ENCODE measurements at places on chromosomes 7 and 10.

DNA sequence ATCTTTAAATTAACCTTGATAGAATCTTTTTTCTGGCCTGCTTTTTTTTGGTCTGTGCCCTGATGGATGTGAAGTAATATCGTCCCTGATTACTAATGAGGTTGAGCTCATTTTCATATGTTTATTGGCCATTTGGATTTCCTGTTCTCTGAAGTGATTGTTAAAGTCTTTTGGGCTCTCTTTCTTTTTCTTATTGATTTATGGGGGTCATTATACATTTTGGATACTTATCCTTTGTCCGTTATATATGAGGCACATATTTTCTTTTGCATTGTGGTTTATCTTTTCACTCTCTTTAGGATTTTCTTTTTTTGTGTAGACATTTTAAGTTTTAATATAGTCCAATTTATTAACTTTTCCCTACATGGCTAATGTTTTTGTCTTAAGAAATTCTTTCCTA is 12.6 kb downstream of the SLK start:
- DNase-seq: no peak

DNA sequence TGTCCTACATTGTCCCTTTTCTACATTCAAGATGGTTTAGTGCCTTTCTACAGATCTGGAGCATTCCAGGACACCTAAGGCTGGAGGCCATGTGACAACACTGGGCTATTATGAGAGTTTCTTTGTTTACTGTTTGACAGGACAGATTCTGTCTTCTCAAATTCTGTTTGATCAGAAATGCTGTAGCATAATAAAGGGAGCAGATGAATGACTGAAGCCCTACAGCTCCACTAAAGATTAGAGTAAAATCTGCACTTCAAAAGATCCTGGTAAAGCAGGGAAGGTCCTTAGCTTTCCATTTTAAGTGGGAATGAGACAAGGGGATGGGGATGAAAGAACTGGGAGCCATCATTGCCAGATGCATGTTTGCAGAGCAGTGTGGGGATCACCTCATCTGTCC is 38.4 kb downstream of the TMEM229A start:
- no peak for DNase-seq

DNA sequence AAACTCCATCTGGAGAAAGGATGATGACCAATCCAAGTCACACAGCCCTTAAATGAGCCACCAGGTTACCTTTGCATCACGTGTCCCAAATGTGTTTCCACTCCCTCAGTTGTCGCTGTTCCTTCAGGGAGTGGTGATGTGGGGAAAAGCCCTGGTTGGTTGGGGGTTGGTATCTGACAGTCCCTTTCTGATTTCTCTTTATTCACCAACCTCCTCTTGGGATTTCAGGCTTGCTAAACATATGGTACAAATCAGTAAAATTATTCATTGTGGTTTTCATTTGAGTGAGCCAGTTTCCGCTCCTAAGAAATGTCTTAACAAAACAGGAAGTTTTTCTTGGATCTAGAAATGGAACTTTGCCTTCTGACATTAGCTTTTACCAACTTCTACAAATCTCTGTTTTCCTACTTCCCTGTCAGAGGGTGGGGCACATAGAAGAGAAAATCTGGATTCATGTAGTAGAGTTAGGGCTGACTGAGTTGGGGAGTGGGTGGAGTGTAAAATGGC is 40.0 kb upstream of the KMT2E start:
- DNase-seq: no peak

DNA sequence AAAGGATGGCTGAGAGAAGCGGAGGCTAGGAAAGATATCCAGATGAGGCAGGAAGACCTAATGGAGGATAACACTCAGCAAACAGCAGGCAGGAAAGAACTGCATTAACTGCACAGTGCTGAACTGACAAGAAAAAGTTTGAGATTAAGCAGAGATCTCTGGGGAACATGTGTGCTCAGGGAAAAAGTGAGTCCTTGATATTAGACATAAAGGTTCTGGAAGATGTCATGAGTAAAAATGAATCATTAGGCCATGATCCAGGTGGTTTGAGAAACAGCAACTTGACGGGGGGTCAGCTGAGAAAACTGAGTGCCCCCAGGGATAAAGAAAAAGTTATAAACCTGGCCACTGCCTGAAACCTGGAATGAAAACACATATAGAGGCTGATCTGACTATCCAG is 27.3 kb upstream of the ANK3 start:
- DNase-seq: no peak

GRCh38 chr7:31137234-31137633 is 85.1 kb downstream of the ADCYAP1R1 start:
- DNase-seq: no peak

DNA sequence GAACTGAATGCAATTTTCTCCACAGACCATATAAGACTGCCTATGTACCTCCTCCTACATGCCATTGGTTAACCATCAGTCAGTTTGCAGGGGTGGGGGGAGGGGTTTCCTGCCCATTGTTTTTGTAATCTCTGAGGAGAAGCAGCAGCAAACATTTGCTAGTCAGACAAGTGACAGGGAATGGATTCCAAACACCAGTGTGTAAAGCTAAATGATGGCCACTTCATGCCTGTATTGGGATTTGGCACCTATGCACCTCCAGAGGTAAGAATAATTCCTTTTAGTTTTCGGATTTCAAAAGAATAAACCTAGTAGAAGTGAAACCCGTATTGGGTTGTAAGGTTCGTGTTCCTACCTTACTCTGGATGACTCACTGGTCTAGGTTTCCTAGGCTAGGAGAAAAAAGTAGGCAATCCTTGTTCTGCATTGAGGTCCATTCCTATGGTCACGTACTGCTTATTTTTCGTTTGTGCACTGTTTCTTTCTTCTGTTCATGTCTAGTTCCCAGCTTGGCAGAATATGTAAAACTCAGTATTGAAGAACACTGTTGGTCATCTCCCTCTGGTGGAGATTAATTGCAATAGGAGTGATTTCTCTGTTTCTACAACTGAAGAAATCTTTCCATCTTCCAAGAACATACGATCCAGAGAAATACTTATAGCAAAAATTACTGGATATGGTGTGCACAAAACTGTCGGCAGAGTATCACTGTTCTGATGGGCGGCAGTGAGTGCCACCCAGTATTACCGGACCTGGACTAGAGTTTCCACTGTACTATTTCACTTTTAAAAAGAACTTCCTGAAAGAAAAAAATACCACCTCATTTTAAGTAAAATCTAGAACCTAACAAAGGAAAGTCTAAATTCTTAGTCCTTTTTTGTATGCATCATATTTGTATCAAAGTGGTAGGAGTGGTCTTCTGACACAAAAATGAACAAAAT is at the start of gene AKR1C3:
Gene AKR1C3, plus strand, starts transcription at position 150 of the 941 bp plus-strand sequence. Its CDS starts 31 bp downstream, at position 181.
- no peak for DNase-seq

GRCh38 chr10:68625316-68625921 is 65.3 kb downstream of the TET1 start:
- no peak for DNase-seq

Measured in right hindlimb (tissue), 1 donor.